ENCODE measurements at places on chromosomes 12 and 14. TPM values are rescaled to one million over a fixed set of nuclear protein-coding genes. Genes with fewer than 3 reads are reported as not detected.

GRCh38 chr12:38956337-38956736, 50.9 kb upstream of the CPNE8 start:
- peak; percentile 70 for DNase-seq

The JAG2 gene
- 45.3 TPM for total RNA-seq

DNA sequence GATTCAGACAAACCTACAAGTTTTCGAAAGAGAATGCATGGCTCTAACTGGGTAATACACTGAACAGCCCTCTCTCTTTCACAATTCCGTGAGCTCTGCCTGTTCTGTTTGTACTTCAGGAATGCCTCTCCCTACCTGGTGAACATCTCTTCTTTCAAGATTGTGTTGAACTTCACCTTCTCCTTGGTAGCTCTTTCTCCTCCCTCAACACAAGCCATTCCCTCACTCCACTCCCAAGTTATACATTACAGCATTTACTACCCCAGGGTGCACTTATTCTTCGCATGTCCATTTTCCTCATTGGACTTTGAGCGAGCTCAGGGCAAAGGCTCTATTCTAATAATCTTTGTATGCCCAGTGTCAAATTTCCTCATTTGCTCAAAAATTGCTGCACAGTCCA, 28.3 kb downstream of the NRDE2 start:
- DNase-seq: no peak

The FAR2 gene
- total RNA-seq: 1.5 TPM

The TAS2R46 gene
- 0.90 TPM for total RNA-seq

The LRRC10 gene
- total RNA-seq: not detected

DNA sequence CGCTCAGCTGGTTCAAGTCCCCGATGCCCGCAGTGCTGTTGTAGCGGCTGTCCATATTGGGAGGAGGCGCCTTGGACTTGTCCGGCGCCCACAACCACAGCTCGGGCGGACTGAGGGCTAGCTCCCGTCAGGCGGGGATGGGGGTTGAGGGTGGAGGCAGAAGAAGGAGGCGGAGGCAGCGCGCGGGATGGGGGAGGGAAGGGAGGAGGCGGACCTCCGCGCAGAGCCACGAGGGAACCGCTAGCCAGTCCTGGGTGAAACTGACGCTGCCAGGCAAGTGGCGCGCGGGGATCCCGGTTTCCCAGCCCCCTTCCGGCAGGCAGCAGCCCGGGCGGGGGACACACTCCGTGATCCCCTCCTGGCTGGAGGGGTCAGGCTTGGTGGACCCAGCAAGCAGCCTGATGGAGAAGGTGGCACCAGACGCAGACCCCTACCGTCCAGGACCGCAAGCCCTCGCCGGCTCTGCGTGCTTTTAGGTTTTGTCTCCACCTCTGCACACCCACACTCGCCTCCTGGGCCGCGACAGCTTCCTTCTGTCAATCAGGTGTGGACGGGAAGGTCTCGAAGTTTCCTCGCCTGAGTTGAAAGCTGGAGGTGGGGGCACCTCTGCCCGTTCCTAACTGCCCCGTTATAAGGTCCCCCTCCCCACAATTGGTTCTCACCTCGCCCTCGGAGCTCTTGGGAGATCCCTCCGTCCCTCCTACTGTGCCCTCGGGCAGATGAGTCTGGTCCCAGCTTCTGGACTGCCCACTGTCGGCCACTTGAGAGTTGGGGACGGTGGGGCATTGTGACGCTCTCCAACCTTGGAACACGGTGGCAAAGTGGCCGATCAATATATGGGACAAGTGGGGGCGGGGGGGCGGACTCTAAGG, at the start of gene CPNE8:
Gene CPNE8, minus strand, starts transcription at position 112 of the 872 bp plus-strand sequence. Its CDS starts 57 bp downstream, at position 55.
- peak; percentile 53 for DNase-seq

The SLCO1B1 gene
- not detected for total RNA-seq

The TCL1A gene
- total RNA-seq: not detected

GRCh38 chr14:88208858-88209257, 114.2 kb downstream of the KCNK10 start:
- no peak for DNase-seq

- DNase-seq: no peak
Measured at GRCh38 chr14:101508196-101508947, 52.9 kb upstream of the DIO3 start.
